ENCODE measurements at places on chromosomes 5 and 9. TPM values are rescaled to one million over a fixed set of nuclear protein-coding genes. Genes with fewer than 3 reads are reported as not detected.

DNA sequence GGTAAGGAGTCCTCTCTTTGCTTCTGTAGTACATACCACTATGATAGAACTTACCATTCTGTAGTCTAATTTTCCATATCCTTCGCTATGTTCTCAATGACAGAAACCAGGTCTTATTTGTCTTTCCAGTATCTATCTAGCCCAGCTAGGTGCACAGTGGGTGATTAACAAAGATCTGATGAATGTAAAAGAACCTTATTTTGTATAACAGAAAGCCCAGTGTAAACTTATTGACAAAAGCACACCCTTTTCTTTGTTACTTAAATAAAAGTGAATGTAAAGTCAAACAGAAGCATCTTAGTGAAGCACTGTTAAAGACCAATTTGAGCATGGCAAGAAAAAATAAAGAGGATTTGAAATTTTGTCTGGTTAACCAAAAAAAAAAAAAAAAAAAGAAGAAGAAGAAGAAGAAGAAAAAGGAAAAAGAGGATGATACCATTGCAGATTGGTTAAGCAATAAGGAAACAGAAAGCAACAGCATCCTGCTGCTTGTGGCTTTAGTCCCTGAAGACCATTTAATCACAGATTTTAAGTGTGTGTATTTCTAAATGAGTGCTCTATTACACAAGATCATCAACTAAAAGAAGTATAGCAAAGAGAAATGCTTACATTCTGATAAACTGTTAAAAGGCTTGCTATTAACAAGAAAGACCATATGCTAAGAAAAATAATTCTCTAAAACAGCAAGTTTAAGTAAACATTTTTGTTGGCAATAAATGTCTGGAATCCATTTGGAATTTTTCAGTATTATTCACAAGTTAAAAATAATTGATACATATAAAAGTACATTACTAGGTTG is 21.2 kb downstream of the MEGF9 start:
- peaks cover 54% of the 10 kb centered on the region for H3K4me1 ChIP-seq
- no peaks in the 10 kb centered on the region for H3K36me3 ChIP-seq
- H3K27me3 ChIP-seq = no peaks in the 10 kb centered on the region
- no peak overlapping the region for H3K27ac ChIP-seq

DNA sequence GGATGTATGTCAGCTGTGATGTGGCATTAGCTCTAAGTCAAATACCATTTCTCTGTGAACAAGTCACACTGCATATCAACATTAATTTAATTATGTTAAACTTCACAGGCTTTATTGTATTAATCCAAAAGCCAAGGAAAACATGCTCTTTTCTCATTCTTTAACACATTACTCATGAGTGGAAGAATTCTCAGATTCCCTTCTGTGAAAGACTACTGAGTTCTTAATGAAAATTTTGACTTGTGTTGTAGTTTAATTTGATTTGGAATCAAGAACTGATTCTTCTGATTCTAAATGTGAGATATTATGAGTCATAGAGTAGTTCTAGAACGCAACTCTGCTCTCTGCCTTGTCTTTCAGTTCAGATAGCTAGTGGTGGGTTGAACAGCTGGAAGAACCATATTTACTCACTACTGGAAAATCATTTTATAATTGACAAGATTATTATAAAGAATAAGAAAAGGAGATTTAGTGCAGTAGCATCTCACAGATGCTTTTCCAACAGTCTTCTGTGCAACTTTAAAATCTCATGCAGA is 90.6 kb downstream of the VCAN start:
- no peak for DNase-seq
- H3K4me1 ChIP-seq = peaks cover 20% of the 10 kb centered on the region
- no peaks in the 10 kb centered on the region for H3K36me3 ChIP-seq
- H3K27me3 ChIP-seq = no peaks in the 10 kb centered on the region
- no peak overlapping the region for H3K27ac ChIP-seq

Gene GRAMD2B
- 18.8 TPM for total RNA-seq

DNA sequence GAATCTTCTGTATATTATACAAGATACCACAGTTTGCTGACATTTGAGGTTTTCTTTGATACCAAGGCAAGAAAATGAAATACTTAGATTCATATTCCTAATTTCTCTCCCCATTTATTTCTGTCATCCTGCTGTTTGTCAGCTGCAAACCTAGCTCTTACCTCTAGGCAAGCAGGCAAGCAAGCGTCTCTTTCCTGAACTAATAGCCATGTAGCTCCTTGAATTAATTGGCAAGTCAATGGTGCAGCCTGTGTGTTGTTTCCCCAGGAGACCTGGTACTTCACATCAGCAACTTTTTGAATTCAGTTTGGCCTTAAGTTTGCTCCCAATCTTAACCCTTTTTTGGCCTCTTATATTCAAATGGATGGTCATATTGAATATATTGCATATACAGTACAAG is 573.6 kb upstream of the ARRDC3 start:
- no peaks in the 10 kb centered on the region for H3K27me3 ChIP-seq
- H3K4me1 ChIP-seq = no peaks in the 10 kb centered on the region
- H3K4me3 ChIP-seq = no peak overlapping the region

DNA sequence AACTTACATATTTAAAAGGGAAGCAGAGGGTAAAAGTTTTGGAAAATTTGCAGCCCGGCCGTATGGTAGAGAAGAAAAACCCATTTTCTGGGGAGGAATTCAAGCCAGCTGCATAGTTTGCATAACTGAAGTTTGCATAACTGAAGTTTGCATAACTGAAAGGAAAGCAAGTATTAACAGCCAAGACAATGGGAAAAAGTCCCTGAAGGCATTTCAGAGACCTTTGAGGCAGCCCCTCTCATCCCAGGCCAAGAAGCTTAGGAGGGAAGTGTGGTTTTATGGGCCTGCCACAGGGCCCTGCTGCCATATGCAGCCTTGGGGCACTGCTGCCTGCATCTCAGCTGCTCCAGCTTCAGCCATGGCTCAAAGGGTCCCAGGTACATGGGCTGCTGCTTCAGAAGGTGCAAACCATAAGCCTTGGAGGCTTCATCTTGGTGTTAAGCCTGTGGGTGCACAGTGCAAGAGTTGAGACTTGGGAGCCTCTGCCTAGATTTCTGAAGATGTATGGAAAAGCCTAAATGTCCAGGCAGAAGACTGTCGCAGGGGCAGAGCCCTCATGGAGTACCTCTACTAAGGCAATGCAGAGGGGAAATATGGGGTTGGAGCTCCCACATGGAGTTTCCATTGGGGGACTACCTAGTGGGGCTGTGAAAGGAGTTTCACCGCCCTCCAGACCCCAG is 36.9 kb upstream of the CXCL14 start:
- H3K27ac ChIP-seq = no peak overlapping the region
- no peaks in the 10 kb centered on the region for H3K27me3 ChIP-seq
- H3K36me3 ChIP-seq = no peaks in the 10 kb centered on the region
- no peak overlapping the region for H3K4me3 ChIP-seq
- no peak for DNase-seq
- no peaks in the 10 kb centered on the region for H3K4me1 ChIP-seq

DNA sequence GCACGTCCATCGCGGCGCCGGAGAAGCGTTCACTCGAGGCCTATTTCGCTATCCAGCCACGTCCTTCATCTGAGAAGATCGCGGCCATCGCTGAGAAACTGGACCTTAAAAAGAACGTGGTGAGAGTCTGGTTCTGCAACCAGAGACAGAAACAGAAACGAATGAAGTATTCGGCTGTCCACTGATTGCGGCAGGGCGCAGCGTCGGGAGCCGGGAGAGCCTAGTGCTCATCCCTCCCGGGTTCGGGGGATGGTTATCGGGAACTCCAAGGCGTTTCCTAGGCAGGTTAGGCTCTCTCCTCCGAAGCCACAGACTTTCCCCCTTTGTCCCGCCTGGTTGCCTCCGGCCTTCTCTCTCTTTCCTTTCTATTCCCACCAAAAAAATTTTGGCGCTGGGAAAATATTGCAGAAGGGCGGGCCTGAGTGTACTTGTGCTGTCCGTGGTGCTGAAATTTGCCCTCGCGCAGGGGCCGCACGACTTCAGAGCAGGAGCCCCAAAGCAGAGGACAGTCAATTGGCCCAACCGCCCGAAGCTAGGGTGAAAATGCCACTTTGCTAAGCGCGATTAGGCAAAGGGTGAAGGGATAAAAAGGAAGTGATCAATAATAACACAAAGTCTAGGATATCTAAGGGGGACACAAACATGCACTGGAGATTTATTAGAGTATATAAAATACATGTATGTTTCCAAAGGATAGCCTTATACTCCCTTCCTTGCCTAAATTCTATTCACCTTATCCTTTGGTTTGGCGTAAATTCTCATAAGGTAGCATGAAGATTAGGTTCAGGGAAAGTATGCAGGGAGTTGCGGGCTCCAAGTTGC is 1.8 kb downstream of the POU4F3 start:
- no peaks in the 10 kb centered on the region for H3K36me3 ChIP-seq
- H3K4me3 ChIP-seq = peak overlapping the region; percentile 3
- peaks cover 27% of the 10 kb centered on the region for H3K4me1 ChIP-seq
- H3K27ac ChIP-seq = no peak overlapping the region

- no peak overlapping the region for H3K4me3 ChIP-seq
- H3K4me1 ChIP-seq = no peaks in the 10 kb centered on the region
- no peak for DNase-seq
- H3K27me3 ChIP-seq = no peaks in the 10 kb centered on the region
- peaks cover 82% of the 10 kb centered on the region for H3K36me3 ChIP-seq
Observed at GRCh38 chr9:89379508-89380115, 61.3 kb downstream of the SECISBP2 start.

GRCh38 chr5:140567136-140567818 is 2.6 kb downstream of the SLC35A4 start:
- DNase-seq = no peak
- peaks cover 42% of the 10 kb centered on the region for H3K36me3 ChIP-seq
- H3K4me3 ChIP-seq = no peak overlapping the region
- H3K4me1 ChIP-seq = peaks cover 24% of the 10 kb centered on the region
- no peaks in the 10 kb centered on the region for H3K27me3 ChIP-seq
- H3K27ac ChIP-seq = peak overlapping the region; percentile 82

GRCh38 chr5:148834689-148835088 is 8.3 kb downstream of the ADRB2 start:
- no peaks in the 10 kb centered on the region for H3K36me3 ChIP-seq
- H3K4me1 ChIP-seq = no peaks in the 10 kb centered on the region
- H3K27me3 ChIP-seq = no peaks in the 10 kb centered on the region
- no peak for DNase-seq
- H3K27ac ChIP-seq = no peak overlapping the region
- H3K4me3 ChIP-seq = peak overlapping the region; percentile 9

All from stomach (tissue), 19 donors.